ENCODE measurements at places on chromosomes 16 and 17.

GRCh38 chr17:33258296-33258695 is 34.8 kb downstream of the ASIC2 start:
- DNase-seq: no peak

- DNase-seq: no peak
Observed at GRCh38 chr17:40561871-40562611, 3.2 kb downstream of the CCR7 start.

DNA sequence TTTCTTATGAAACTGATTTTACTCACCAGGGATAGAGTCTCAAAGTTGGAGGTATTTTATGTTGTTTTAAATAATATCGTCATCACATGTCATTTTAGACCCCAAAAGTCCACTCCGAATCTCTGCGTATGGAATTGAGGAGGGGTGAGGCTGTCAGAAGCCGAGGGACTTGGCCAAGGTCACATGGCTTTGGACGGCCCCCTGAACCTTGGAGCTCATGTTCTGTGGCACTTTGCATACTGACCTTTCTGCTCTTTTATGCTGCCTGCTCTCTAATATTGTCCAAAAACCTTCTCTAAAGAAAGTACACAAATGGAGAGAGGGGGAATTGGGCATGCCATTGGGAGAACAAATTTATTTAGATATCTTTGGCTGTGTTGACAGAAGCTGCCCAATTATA is 700.0 kb downstream of the WWOX start:
- DNase-seq: no peak

DNA sequence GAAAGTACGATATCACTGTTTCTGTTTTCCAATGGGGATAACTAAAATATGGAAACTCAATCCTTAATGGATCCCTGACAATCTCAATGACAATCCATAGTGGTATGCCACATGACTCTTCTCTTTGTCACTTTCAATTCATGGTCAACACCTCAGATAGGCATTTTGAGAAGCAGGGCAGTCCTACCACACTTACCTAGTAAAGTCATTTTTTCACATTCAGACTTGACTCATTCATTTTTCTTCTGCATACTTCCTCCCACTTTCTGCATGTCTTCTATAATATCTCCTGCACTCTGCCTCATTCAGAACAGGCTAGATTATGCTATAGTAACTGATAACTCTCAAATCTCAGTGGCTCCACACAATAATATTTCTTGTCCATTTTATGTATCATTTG is 117.5 kb downstream of the FTO start:
- DNase-seq: no peak

- peak; percentile 52 for DNase-seq
Observed at GRCh38 chr17:7560172-7561027, 1.3 kb upstream of the SENP3 start.

- DNase-seq: no peak
Observed at GRCh38 chr17:5139458-5139732, 23.6 kb downstream of the USP6 start.

DNA sequence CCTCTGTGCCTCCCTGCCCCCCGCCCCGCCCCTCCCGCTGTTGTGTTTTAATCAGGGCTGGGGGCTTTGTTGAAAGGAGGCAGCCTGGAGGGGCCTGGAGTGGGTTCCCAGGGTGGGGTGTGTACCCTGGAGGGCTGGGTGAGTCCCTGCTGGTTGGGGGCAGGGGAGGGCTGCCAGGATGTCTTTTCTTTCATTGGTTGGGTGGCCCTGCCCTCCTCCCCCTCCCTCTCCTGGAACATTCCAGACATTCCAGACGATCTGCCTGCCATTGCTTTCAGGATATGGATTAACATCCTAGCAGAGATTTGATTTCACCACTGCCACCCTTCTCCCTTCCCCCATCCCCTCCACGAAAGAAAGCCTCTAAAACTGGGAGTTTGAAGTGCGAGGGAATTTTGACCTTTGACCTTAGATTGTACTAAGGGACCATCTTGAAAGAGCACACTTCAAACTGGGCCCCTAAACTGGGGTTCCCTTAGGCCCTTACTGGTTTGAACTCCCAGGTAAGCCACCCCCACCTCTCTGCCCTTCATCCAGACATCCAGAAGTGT is 25.3 kb downstream of the IGF2BP1 start:
- no peak for DNase-seq

- no peak for DNase-seq
Observed at GRCh38 chr16:24900230-24900629, 54.5 kb downstream of the SLC5A11 start.

DNA sequence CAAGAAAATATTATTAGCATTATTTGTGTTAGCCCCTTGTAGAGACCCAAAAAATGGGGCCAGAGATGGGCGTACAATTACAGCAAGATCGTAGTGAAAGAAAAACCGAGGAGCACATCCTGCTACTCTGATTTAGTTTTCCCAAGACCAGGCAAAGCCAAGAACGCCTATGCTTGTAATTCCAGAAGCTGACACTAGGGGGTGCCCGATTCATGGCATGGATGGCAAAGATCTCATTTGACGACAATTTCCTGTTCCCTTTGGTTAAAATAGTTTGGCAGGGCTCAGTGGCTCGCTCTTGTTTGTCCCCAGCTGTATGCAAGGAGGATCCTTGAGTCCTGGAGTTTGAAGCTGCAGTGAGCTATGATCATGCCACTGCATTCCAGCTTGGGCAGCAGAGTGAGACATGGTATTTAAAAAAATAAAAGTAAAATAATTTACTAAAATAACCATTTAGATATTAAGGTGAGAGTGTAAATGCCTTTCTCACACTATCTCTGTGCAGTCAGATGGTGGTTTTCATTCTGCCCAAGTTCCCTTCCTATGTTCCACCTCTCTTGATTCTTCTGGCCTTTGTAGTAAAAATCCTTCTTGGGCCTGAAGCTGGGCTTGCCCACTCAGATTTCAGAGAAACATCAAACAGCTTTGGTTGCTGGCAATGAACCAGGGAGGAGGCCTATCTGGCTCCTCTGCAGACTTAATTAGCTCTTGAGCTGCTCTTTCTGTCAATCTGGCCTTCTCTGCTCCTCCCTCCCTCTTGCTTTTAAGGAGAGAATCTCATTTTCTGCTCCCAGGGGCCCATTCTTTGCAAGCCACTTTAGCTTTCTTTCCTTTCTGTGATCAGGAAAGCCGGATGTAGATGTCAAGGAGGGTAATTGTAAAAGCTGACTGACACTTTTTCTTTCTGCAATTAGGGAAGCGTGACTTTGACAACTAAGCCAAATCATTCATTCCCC is 31.2 kb downstream of the TMEM238L start:
- peak; percentile 16 for DNase-seq

GRCh38 chr17:37391146-37391545 is 15.4 kb downstream of the C17orf78 start:
- DNase-seq: no peak

GRCh38 chr16:10609402-10609774 is 29.0 kb upstream of the EMP2 start:
- no peak for DNase-seq

- DNase-seq: no peak
Observed at GRCh38 chr16:17963185-17963836, 373.2 kb downstream of the NPIPA8 start.

GRCh38 chr17:3981455-3981854 is 17.2 kb upstream of the ATP2A3 start:
- DNase-seq: no peak

DNA sequence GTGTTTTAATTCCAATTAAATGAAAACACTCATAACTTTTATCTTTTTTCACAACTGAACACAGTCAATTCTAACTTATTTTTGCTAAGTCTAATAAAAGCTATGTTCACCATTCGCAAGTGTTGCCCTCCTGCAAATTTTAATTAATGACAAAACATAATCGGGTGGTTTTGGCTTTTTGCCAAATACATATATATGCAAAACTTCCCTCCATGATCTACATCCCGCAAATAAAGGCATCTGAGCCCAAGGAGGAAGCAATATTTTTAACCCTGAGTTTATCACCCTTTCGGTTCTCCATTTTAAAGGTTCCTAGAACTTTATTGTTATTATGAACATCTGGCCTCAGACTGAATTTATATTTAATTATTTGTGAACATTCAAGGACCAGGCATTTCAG is 507.9 kb downstream of the CDH13 start:
- no peak for DNase-seq

DNA sequence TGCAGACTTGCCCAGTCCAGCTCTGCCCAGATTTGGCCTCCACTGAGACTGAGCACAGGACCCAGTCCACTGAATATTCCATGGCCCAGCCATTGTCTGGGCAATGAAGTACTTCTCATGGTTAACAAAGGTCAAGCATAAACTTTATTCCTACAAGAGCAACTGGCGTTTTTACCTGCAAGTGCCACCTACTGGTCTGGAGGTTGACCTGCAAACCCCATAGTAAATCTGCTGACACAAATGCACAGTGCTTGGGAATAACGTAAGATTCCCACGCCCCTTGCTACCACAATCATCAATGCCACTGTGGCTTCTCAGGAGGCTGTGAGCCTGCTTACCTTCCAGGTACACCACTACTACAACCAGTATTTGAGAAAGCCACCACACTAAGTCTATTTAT is 170.2 kb downstream of the CEP112 start:
- DNase-seq: no peak

- no peak for DNase-seq
Observed at GRCh38 chr16:64532691-64533090, 589.2 kb downstream of the CDH11 start.

- DNase-seq: peak; percentile 57
Observed at GRCh38 chr17:47802341-47803022, 19.1 kb downstream of the OSBPL7 start.

- no peak for DNase-seq
Observed at GRCh38 chr16:24491731-24492130, 47.6 kb upstream of the RBBP6 start.

DNA sequence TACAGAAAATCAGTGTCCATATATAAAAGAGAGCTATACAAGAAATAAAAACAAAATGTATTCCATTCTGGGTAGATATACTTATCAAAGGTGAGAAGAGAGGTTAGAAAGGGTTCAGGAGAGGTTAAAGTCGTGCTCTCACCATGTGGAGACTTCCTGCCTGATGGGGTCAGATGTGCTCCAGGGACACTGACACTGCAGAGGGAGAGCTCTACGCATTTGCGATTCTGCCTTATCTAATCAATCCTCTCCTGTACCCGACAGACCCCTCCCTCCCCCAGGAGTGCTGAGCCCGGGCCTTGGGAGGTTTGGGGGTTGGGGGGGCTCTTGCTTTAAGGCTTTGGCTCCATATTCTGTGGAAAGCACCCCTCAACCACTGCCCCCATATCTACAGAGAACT is 16.6 kb upstream of the SLC5A11 start:
- DNase-seq: no peak

DNA sequence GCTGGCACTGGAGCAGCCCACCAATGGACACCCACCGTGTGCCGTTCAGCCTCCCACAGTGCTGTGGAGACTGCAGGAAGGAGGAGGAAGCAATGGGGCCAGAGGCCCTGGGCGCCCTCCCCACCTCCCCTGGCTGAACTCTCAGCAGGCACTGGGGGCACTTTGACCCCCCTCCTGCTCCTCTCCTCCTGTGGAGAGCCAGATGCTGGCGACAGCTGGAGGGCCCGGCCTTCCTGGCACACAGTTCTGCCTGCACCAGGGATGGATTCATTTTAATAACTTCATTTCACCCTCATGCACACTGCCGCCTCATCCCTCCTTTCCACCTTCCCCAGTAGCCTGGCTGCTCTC is 6.0 kb downstream of the NXPH3 start:
- no peak for DNase-seq

DNA sequence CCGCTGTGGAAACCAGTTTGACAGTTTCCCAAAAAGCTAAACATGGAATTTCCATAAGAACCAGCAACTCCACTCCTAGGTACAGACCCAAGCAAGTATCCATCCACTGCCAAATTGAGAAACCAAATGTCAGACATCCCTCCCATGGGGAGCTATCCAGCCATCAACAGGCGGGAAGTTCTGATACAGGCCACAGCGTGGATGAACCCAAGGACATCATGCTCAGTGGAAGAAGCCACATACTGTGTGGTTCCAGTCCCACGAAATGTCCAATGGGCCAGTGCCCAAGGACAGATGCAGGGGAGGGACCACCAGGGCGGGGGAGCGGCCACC is 12.6 kb upstream of the BAIAP2 start:
- DNase-seq: no peak

- DNase-seq: peak; percentile 85
Observed at GRCh38 chr17:49556223-49556943, 19.3 kb upstream of the NXPH3 start.

GRCh38 chr17:49845321-49845720 is 2.5 kb downstream of the TAC4 start:
- no peak for DNase-seq

GRCh38 chr16:62135911-62136310 is 99.7 kb upstream of the CDH8 start:
- no peak for DNase-seq

- DNase-seq: no peak
Observed at GRCh38 chr16:79482011-79482410, 118.5 kb downstream of the MAF start.

GRCh38 chr16:35506898-35507194 is 2047.4 kb downstream of the TP53TG3F start:
- no peak for DNase-seq

GRCh38 chr17:81397314-81398175 is 2.3 kb downstream of the BAHCC1 start:
- DNase-seq: no peak

DNA sequence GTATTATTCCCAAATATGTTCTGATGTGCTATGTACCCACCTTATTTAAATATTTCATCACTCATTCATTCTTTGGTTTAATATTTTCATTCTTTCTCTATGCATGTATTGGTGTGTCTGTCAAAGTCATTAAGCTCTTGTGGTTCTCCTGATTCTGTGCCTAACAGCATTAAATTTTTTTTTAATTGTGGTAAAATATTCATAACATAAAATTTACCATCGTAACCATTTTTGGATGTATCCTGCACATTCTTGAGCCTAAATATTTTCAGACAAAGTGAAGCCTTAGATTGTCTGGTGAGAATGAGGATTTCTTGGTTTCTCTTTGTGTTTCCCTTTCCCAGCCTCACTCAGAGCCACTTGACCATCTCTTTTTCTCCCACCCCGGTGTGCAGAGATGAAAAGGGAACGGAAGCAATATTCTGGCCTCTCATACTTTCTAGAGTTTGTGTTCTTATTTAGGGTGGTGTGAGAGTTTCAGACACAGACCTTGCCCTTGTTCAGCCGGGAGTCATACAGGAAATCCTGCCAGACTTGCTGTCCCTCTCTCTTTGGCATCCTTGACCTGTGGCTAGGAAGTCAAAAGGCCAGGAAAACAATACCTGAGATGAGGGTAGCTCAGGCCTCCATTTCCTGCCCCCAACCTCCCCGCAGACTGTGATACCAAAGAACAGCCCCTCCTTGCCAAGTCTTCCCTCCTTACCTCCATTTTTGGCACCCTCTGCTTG is 4.9 kb downstream of the CCL5 start:
- DNase-seq: no peak

- no peak for DNase-seq
Observed at GRCh38 chr16:85715169-85716021, 26.6 kb upstream of the GINS2 start.

All from stimulated activated CD4-positive, alpha-beta T cell treated with anti-CD3 and anti-CD28 coated beads, Interleukin-12 subunit alpha, Interleukin-12 subunit beta, amount 100 ng/mL, for 4 hours (primary cell).